ENCODE measurements at places on chromosomes 13 and 19. TPM values are rescaled to one million over a fixed set of nuclear protein-coding genes. Genes with fewer than 3 reads are reported as not detected.

- DNase-seq, result no peak
Measured at GRCh38 chr13:29319451-29319850, 276.0 kb downstream of the SLC7A1 start.

- DNase-seq, result no peak
Measured at GRCh38 chr13:69556540-69557196, 551.0 kb upstream of the ATXN8OS start.

DNA sequence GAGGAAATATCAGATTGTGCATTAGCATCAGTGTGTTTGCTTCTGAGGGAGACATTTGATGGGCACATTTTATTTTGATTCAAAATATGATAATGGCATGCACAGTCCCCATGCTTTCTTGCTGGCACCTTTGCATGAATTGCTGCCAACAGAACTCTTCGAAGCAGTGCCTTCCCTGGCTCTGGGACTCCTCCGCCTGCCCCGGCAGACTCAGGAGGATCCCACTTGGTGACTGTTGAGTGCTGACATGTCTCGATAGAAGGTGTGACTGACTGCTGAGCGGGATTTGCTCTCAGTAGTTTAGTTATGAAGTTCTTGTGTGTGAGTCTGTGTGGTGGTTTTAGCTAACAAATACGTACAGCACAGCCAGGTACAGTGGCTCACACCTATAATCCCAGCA lies 239.7 kb downstream of the FGF9 start:
- no peak for DNase-seq

DNA sequence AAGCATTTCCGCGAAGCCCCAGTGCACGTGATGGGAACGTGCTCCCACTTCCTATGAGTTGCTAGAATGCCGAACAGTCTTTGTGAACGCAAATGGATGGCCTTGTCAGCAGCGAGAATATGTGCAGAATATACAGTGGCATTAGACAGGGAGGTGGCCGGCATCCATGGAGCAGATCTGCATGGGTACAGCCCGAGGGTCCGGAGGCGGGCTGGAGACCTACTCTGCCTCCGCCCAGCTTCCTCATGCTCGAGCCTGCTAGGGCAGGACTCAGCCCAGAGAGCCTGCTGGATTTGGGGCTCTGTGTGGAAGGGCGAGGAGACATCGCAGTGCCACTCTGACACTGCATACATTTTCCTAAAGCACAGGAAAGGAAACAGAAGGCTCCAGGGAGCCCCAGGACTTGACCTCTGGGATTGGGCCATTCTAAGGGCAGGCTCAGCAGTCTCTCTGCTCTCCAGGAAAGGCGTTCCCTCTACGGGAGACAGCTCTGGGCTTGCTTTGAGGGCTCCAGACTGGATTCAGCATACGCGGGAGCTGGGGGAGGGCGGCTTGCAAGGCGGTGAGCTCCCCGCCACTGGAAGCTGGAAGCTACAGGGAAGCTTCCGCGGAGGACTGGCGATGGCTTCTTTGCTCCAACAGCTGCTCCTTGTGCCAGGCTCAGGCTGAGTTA lies 55.9 kb upstream of the UQCRFS1 start:
- no peak for DNase-seq

DNA sequence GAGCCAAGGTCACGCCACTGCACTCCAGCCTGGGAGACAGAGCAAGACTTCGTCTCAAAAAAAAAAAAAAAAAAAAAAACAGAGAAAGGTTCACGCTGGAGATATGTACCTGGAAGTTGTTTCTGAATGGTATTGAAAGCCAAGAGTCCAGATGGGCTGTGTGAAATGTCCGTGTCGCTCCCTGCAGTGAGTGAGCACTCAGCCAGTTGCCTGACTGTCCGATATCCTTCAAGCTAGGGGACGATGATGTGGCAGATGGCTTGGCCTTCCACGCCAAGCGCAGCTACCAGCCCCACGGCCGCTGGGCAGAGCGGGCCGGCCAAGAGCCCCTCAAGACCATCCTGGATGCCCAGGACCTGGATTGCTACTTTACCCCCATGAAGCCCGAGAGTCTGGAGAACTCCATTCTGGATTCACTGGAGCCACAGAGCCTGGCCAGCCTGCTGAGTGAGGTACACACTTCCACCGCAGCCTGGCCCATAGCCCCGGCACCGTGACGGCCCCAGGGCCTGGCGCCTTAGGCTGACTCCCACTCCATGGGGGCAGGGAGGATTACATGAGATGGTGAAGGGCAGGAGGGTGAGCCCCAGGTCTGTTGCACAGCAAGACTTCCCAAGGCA lies 11.7 kb upstream of the OVOL3 start:
- no peak for DNase-seq

DNA sequence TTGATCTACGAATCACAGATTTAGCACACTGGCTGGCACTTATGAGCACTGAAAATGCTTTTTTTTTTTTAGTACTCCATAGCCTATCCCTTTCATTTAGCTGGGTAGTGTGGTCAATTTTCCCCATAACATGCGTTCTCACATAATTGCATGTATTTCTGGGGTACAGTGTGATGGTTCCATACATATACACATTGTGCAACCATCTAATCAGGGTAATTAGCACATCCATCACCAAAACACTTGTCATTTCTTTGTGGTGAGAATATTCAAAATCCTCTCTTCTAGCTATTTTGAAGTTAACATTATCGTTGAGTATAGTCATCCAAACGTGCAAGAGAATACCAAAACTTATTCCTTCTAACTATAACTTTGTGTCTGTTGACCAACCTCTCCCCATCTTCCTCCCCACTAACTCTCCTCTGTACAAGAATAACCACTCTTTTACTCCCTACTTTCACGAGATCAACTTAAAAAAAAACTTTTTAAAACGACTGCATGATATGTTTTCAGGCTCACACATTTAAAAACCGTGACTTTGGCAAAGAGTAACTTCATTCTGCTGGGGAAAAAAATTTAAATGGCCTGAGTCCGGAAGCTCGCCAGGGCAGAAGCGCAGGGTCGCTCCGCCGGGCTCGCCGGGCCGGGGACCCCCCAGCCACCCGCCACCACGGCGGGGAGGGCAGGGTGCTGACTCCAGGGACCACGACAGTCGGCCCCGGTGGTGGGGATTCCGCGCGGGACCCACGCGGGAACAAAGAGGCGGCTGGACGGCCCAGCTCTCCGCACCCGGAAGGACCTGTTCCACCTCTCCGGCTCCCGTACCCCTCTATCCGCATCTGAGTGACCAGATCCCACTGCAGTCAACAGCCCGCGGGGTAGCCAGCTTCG lies 868 bp upstream of the UBAC2 start:
- DNase-seq, result no peak

- DNase-seq, result no peak
Measured at GRCh38 chr13:103514619-103515018, 448.4 kb upstream of the SLC10A2 start.

DNA sequence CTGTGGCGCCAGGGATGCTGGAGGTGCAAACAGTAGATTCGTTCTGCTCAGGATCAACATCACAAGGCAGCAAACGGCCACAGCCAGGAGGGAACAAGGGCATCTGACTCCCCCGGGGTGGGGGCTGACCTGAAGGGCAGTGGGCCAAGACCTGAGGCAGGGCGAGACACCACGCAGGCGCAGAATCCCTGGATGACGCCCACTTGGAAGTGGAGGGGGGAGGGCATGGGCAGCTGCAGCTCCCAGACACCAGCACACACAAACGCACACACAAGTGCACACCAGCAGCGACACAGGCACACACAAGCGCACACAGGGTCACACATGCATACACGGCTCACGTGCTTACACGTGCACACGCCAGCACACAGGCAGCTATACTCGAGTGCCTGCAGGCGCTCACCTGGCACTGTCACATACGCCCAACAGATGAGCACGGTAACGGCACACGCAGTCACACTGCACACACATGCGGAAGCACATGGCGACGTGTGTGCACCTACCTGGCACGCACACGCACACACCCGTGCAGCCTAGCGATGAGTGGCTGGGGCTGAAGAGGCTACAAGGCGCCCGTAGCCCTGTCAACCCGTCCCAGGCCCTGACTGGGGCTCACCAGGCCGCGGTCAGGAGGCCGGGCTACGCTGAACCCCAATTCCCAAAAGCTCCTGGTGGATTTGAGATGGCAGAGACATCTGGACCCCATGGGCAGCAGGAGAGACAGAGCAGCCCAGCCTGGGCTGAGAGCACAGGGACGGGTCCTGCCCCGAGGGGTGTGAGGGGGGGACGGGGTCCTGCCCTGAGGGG lies 5.5 kb downstream of the C2CD4C start:
- DNase-seq, result no peak

DNA sequence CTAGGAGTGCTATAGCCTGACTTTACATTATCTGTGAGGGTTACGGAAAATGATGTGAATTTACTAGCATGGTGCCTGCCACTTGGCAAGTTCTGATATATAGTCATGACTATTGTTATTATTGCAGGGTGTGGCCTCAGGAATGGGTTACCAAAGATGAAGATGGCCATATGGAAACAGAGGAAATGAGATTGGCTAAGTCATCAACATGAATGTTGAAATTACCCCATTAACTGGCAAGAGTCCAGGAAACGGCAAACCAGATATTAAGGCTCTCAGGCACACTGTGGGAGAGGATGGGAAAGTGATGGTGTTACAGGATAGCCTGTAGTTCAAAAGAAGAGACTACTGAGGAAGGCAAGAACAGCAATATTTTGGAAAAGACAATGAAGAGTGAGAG lies 183.3 kb downstream of the KCNRG start:
- no peak for DNase-seq

DNA sequence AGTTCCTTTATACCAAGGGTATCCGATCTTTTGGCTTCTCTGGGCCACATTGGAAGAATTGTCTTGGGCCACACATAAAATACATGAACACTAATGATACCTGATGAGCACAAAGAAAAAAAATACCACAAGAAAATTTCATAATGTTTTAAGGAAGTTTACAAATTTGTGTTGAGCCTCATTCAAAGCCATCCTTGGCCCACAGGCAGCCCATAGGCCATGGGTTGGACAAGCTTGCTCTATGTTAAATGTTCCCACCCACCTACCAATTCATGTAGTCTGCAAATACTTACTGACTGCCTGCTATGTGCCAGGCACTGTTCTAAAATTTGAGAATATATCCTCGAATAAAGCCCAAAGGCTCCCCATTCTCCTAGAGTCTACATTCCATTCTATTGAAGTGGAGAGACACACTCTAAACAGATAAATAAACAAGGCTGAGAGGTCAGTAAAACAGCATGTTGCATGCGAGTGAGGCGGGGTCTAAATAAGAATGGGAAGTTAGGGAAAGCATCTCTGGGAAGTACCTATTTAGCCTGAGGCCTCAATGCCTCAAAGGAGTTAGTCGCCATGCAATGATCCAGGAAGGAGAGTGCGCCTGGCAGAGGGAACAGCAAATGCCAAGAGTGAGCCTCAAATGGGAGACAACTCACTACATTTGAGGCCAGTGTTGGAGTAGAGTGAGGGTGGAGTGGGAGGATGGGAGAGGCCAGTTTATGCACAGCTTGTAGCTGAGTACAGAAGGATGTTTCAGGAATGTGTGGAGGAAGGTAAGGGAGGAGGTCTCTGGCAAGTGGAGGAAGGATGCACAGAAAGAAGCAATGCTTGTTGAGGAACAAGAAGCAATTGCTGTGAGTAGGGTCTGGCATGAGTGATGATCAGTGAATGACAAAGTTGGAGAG lies 52.5 kb upstream of the CLDN10 start:
- DNase-seq, result no peak

GRCh38 chr13:109415057-109415456 lies 371.3 kb downstream of the IRS2 start:
- DNase-seq, result no peak

DNA sequence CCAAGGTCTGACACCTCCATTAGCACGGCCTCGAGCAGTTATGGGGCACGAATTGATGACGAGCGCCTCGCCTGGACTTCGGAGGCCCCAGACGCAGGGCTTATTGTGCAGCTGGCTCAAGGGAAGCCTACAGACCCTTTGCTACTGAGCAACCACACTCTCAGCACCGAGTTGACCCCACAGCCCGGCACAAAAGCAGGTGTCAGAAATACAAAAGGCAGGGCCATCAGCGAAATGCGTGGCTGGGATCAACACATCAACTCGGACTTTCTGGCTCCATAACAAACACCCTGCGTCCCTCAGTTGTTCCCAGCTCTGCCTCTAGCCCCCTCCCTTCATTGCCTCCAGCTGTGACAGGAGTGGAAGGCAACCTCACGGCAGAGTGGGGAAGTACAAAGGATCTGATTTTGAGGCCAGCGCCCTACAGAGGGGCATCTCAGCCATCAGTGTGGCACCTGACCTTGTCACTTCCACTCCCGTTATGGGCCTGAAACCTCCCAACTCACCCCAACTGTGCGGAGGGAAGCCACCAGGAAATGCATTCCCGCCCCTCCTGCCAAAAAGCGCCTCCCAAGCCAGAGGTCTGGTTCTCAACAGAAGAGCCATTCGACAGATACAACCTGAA lies 18.0 kb downstream of the PEPD start:
- no peak for DNase-seq

- no peak for DNase-seq
Measured at GRCh38 chr19:6533746-6534418, 3.1 kb downstream of the TNFSF9 start.

DNA sequence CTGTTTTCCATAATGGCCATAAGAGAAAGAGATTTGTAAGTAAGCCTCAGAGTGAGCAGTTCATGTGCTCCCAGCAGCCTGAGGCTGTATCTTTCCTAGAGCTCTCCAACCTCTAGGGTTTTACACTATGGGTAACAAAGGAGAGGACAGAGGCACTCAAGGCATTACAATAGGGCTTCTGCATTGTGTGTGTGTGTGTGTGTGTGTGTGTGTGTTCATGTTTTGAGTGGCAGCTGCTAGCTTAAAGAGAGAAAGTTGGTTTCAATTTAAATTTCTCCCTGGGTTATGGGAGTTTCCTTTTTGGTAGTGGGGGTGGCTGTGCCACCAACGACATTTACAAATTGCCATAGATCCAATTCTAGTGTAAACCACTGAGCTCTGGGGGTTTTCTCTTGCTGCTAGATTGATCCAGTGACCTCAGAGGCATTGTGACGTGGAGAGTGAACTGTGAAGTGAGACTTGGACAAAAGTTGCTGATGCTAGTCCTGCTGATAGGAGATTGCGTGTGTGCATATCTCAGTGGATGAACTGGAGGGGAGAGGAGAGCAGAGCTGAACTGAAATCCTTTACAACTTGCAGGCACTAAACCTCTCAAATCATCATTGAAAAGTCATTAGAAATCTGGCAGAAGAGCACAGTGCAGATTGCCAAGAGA lies 67.2 kb upstream of the OLFM4 start:
- DNase-seq, result no peak

- DNase-seq, result no peak
Measured at GRCh38 chr19:583198-583967, 6.3 kb upstream of the HCN2 start.

DNA sequence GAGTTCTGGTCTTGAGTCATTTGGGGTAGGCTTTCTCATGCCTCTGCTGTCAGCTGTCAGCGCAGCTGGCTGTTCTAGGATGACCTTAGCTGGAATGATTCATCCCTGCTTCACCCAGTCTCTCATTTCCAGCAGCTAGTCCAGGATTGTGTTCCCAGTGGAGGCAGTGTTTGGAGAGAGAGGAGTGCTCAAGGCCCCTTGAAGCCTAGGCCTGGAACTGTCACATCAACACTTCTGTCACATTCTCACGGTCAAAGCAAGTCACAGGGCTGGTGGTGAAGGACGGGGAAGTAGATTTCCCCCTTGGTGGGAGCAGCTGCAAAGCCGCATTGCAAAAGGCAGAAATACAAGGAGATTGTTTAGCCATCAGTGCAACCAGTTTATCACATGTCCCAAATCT lies 15.2 kb downstream of the TPT1 start:
- DNase-seq, result no peak

Gene CYP4F2
- 2.2 TPM for total RNA-seq

Gene PSG4
- total RNA-seq, result 1.5 TPM

Gene RGL3
- total RNA-seq, result 44.2 TPM

Gene ZNF835
- 3.9 TPM for total RNA-seq

Gene ZNF45
- 15.9 TPM for total RNA-seq

Gene FCAR
- total RNA-seq, result 0.39 TPM

Gene DPF1
- total RNA-seq, result not detected

Gene TINCR
- total RNA-seq, result 5.8 TPM

Gene TUBB4A
- 1.2 TPM for total RNA-seq

Gene MYH14
- total RNA-seq, result 134 TPM

Gene LRRC63
- 0.83 TPM for total RNA-seq
